ENCODE measurements at places on chromosomes 5 and 9.

DNA sequence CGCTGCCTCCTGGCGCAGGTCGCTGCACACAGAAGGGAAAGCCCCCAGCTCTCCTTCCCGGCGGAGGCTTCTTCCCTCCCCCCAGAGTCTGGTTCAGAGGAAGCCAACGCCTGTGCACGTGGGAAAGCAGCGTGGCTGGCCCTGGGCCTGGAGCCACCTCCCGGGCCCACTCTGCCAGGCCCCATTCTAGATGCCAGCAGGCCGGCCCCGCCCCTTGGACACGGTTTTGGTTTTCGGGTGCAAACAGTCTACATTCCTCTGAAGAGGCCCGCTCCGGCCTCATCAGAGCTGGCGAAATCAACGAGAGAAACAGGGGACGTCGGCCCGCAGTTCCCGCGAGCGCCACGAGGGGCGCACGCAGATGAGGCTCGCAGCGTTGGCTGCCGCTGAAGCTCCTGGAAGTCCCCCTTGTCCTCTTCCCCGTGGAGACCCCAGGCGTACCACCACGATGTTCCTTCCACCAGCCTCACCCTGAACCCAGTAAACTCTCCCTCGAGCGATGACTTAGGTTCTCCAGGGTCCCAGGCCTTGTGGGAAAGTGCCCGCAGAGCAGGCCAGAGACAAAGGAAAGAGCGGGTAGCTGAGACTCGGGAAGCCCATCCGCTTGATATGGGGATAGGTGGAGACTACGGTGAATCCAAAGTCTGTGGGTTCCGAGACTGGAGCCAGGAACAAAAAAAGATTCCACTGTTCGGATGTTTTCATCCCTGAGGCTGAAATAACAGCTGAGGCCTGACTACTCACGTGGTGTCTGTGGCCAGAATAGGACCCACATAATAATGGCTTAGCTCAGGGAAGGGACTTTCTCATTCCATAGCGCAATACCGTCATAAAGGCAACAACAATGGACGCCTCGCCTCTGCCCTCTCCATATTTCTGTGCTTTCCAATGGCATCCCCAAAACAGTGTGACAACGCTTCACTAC, 64.2 kb downstream of the KLF4 start:
- DNase-seq, result peak; percentile 26

DNA sequence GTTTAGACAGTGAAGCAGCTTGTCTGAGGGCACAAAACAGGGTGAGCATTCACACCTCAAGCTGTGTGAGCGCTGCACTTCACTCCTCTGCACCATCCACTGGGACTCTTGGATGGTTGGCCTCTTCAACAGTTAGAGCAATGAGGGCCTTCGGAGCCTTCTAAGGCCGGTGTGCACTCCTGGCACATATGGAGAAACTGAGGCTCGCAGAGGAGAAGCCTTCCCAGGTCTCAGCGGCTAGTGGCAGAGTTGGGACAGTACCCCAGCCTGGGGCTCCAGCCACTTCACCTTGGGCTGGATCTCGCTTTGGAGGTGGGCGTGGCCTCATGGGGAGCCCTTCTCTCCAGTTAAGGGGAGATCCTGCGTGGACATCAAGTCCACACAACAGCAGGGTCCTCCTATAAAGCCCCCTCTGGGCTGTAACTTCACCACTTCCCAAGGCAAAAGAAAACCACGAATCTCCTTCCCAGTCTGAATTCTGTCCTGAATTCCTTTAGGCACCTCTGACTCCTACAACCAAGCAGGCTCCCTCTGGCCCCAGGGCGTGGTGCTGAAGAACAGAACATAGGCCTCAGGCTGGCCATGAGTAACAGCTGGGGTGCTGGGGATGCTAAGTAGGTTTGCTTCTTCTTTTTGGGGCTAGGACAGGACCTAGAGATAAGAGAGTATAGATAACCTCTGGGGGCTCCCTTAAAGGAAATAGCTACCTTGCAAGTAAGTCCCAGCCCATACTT, 30.5 kb upstream of the CSF1R start:
- no peak for DNase-seq

- DNase-seq, result peak; percentile 60
Measured at GRCh38 chr5:86979811-86980411, 287.8 kb upstream of the RASA1 start.

- DNase-seq, result no peak
Measured at GRCh38 chr5:178143246-178143645, 10.4 kb downstream of the NHP2 start.

GRCh38 chr5:155884041-155884440, 442.9 kb upstream of the SGCD start:
- no peak for DNase-seq

DNA sequence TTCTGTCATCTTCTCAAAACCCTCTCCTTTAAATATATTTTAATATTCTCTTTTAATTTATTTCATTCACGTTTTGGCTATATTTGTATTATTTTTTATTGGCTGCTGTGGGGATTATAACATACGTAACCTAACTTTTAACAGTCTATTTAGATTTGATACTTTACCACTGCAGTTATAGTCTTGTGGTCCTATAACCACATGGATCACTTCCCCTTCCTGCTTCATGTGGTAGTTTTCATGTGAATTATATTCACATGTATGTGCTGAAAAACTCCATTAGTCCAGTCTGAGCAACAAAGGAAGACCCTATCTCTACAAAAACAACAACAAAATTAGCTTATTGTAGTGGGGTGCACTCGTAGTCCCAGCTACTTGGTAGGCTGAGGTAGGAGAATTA, 34.3 kb downstream of the CENPP start:
- DNase-seq, result no peak

DNA sequence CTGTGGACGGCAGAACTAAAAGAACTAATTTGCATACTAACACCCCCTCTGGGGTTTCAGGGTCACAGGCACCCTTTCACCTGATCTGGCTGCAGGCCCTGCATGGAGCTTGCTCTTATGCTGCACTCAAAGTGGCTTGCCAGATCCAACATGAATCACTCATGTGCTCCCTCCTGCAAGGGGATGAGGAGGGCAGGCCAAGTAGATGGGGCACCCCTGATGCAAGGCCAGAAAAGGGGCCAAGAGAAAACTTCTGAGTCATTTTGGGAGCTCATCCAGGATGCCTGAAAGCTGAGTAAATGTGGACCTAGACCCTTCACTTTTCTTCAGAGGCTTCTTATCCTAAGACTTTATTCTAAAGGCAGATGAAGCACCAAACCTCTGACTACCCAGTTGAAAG, 558.5 kb upstream of the PTGER4 start:
- DNase-seq, result no peak

DNA sequence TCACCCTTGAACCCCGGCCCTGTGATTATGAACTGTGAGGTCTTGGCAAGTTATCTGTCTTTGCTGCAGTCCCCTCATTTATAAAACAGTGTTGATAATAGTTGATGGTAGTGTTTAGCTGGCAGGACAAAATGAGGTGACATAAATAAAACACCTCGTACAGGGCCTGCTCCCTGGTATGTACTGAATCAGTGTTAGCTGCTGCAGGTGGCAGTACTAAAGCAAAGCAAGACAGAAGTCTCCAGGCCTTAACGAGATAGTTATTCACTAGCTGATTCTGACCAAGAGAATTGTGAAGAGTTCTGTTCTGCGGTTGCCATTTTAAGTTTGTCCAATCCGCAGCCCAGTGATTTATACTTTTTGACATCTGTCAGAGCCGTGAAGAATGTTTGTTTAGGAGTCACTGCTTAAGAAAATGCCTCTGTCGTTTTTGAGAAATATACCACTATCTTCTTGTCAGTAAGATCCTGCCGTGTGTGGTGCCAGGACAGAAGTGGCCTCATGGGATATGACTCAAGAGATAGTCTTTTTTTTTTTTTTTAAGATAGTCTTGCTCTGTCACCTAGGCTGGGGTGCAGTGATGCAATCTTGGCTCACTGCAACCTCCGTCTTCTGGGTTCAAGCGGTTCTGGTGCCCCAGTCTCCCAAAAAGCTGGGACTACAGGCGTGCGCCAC, 75.9 kb downstream of the KDM4C start:
- no peak for DNase-seq

DNA sequence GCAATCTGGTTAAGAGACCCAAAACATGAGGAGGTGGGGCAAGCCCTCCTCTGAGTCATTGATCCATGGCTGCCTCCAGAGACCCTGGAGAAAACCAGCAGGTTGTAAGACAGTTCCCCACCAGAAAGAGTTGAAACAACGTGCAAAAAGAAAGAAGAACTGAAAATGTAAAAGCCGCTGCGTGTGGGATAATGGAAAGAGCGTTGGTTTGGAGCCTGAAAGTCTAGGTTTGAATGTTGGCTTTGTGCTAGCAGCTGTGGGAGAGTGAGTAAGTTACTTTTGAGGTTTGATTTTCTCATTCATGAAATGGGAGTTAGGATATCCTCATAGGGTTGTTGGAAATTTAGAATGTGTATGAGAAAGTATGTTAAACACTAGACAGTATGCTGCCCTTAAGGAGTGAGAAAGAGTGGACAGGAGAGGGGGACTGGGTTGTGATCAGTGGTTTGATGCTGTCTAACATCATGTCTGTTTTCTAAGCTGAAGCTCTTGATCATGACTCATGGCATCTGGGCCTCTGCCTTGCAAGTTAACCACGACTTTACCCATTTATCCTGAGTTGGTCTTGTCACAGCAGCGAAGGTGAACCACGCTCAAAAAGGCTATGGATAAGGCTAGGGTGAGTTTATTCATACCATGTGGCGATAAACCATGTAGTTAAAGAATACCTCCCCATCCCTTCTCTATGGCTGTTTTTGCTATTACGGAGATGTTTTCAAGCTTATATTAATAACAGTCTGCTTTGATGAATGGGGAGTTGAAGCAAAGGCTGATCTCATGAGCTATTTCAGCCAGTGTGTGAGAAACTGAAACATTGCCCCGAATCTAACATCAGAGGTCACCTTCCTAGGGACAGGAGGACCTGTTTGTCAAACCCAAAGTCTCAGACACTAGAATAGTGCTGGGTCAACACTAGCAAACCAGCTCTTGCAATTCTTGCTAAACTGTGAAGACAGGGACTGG, 41.3 kb downstream of the ZNF366 start:
- peak; percentile 29 for DNase-seq

- DNase-seq, result no peak
Measured at GRCh38 chr5:61010467-61011454, 65.8 kb downstream of the NDUFAF2 start.

DNA sequence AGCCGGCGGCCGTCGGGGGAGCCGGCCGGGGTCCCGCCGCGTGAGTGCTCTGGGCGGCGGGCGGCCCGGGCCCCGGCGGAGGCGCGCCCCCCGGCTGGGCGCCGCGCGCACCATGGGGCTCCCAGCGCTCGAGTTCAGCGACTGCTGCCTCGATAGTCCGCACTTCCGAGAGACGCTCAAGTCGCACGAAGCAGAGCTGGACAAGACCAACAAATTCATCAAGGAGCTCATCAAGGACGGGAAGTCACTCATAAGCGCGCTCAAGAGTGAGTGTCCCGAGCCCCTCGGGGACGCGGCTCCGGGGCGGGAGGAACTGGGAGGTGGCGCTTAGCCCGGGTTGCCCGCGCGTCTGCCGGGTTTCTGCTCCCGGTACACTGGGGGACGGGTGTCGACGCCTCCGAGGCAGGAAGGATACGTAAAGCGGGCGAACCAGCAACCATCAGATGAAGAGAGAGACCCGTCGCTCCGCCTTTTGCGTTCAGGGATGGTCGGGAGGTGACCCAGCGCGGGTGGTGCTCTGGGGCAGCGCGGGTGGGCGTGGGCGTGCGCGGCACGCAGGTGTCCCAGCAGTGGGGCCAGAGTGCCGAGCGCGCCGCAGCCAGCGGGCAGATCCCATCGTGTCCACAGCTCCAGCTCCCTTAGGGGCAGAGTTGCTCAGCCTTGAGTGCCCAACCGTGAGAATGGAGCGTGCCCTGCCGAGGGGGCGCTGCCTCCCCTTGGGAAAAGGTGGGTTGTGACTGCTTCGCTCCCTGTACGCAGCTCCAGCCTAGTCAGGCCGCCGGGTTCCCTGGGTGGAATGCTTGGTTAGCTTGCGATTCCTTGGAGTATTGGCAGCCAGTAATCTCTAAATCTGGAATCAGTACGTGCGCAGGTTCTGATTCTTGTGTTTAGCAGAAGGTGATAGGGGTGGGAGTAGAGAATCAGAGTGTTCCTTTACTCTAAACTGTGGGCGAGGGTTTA, 753 bp downstream of the ARHGAP26 start:
- DNase-seq, result no peak

- no peak for DNase-seq
Measured at GRCh38 chr5:135891791-135892190, 3.9 kb downstream of the IL9 start.

- peak; percentile 34 for DNase-seq
Measured at GRCh38 chr5:81949462-81949861, 22.4 kb upstream of the ATG10 start.

- no peak for DNase-seq
Measured at GRCh38 chr9:92492781-92493401, 10.6 kb upstream of the ASPN start.

- no peak for DNase-seq
Measured at GRCh38 chr9:118457171-118458000, 753.2 kb downstream of the TLR4 start.

DNA sequence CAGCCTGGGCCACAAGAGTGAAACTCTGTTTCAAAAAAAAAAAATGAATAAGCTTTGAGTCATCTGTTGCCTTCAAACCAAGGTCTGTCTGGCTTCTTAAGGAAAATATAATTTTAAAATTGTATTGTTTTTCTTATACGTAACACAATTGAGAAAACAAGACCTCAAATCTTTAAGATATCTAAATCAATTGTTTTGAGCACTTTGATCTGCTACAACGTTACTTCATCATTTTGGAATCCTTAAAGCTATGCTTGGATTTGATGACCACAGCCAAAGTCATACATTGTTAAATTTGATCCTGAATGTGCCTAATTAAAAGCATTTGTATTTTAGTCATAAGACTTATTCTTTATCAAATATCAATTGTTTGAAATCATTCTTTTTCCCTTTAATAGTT, 37.7 kb upstream of the VCAN start:
- DNase-seq, result no peak

DNA sequence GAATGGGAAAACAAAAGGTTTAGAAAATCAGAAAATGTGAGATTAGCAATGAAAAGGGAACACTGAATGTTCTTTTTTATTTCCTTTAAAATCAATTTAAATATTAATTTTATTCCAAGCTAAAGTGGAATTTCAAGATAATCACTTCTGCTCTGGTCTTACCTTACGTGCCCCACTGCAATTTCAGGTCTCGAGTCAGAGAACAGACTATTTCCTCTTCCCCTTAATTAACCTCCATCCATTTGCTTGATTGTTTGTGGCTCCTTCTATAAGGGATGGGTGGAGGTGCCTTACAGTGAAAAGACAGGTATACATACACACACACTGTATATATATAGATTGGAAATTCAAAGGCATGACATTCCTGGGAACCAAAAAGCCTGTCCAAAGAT, 137.1 kb downstream of the SUSD1 start:
- DNase-seq, result no peak

Data from retinal pigment epithelial cell (primary cell).